Suppressor macrophage treated with lipopolysaccharide for 1 hour (primary cell): ENCODE measurements at places on chromosomes 16 and 17.

DNA sequence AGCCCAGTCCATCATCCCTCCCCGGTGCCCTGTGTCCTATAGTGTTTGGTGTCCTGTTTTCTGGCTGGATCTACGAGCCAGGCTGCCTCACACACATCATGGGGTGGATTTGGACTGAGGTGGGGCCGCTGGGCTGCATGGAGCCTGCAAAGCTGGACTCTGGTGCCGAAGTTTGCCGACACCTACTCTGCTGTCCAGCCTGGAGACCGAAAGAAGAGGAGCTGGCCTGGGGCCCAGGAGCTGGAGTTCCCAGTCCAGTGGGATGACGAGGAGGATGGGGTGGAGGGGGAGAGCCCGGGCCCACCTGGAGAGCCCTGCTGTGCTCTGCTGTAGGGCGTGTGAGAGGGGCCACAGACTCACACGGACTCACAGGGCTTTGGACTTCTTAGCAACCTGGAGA is 40.3 kb upstream of the ENPP7 start:
- DNase-seq: no peak

GRCh38 chr16:50408001-50408561 is 39.3 kb upstream of the BRD7 start:
- no peak for DNase-seq

- no peak for DNase-seq
Observed at GRCh38 chr17:27607521-27608091, 23.4 kb upstream of the LGALS9 start.

GRCh38 chr17:30557916-30558685 is 80.9 kb downstream of the GOSR1 start:
- DNase-seq: no peak

DNA sequence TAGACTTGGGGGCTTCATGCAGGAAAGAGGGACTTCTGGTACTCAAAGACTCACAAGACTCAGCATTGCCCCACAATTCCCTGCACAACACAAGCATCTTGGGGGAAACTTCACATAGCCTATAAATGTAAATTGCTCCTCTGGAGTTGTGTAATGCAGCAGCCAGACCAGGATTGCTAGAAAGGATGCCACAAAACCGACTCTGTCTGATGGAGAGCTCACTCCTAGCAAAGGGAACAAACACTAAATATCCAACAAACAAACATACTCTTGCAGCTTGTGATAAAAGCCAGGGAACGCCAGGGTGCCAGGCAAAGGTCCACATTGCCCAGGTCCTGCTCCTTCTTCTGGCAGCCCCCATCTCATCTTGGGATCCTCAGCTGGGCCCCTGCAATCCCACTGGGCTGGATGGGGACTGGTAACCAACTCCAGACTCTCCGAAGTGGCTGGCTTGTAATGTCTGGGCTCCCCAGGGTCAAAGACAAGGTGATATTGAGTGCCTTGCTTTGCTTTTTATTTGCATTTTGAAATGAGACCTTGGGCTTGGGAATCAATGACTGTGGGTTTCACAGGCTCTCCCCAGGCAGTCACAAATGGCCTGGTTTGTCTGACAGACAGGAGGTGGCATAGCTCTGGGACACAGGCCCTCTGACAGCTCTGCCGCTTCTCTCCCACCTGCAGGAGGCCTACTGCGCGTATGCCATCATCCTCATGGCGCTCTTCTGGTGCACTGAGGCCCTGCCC is 15.3 kb downstream of the SLC13A2 start:
- no peak for DNase-seq

GRCh38 chr17:44074911-44075285 is 4.4 kb downstream of the G6PC3 start:
- DNase-seq: no peak

- DNase-seq: no peak
Observed at GRCh38 chr16:67733734-67734470, 14.8 kb upstream of the GFOD2 start.

GRCh38 chr17:14321476-14321949 is 20.6 kb downstream of the HS3ST3B1 start:
- no peak for DNase-seq

DNA sequence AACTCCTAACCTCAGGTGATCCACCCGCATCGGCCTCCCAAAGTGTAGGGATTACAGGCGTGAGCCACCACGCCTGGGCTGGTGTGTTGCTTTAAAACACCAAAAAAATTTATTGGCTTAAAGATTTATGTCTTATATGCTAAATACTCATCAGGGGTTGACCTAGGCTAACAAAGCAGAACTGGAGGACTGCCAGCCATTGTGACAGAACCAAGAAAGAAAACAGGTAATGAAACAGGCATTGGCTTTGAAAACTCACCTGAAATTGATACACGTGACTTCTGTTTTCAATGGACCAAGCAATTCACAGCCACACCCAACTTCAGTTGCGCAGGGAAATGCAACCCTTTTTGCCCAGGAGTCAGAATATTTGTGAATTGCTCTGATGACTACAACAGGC is 4.9 kb upstream of the PHAF1 start:
- DNase-seq: peak; percentile 15

- DNase-seq: peak; percentile 88
Observed at GRCh38 chr16:46859719-46860152, 24.4 kb upstream of the GPT2 start.

DNA sequence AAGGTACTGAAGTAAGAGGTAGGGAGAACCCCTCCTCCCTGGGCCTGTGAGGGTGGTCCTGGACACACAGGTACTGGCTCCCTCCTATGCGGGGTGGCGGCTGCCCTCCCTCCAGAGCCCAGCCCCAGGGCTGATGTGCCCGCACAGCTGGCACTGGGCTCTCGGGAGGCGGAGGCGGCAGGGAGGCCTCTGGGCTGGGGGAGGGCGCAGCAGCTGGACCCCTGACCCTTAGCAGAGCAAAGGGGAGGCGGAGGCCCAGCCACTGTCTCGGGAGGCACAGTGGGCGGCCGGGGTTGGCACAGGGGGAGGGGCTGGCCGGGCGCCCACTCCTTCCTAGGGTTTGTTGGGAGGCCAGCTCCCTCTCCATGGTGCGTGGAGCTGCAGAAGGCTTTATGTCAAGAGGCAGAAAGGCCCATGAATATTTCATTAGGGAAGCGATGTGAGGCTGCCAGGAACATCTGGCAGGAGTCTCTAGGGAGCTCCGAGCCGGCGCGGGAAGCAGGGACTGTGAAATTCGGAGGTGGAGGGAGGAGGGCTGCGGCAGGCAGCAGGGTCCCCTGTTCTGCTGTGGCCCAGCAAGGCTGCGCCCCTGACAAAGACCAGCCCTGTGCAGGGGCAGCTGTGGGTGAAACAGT is 44.1 kb upstream of the ACSF3 start:
- DNase-seq: no peak

DNA sequence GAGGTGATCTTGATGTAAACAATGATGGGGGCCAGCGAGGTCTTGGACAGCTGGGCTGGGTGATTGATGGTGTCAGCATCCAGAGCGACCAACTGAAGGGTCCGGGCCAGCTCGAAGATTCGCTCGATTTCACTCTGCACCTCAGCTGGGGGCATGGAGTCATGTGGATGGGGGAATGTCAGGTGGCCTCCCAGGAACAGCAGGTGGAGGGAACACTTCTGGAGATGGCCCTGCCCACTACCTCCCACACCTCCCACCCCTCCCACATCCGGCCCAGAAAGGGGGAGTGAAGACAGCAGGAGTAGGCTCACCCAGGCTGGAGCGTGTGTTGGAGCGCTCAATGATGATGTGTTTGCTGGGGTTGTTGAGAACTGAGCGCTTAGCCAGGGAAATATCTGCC is 13.7 kb downstream of the CACNB1 start:
- no peak for DNase-seq

DNA sequence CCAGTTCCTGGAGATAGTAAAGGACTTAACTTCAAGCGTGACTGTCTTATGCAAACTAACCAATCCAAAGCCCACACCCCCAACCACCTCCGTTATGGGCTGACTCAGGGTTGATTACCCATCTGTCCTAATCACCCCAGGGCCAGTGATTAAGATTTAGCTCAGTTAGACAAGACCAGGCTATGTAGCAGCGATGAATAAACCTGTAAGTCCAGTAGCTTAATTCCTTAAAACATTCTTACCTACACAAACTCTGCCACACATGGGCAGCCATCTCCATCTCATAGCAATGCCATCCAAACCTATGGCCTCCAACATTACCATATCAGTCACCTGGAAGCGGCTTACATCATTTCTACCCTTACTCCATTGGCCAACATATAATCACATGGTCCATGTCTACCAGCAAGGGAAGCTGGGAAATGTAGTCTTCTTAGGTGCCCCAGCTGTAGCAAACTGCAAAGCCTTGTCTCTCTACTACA is 266.7 kb downstream of the SHISA9 start:
- no peak for DNase-seq

GRCh38 chr17:22503322-22503899 is 811.1 kb downstream of the KCNJ18 start:
- no peak for DNase-seq

- DNase-seq: no peak
Observed at GRCh38 chr16:71637398-71637797, 11.4 kb downstream of the MARVELD3 start.

DNA sequence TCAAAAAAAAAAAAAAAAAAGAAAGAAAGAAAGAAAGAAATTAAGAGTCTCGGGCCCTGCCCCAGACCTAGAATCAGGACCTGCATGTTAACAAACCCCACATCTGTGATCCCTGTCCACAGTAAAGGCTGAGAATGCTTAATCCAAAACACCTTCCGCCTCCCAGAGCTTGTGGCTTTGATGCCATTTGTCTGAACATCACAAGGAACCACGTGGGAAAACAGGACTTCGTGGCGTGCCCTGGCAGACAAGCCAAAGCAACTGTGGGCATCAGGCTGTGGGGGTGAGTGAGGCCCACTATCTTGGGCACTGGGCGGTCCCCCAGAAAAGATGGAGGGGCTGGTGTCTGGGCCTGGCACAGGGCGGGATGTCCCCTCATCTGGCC is 173.4 kb upstream of the CIBAR2 start:
- DNase-seq: no peak

- DNase-seq: no peak
Observed at GRCh38 chr16:87703071-87703470, 62.7 kb downstream of the KLHDC4 start.

- DNase-seq: no peak
Observed at GRCh38 chr16:81578076-81578475, 133.5 kb downstream of the CMIP start.

- DNase-seq: no peak
Observed at GRCh38 chr17:55706808-55707773, 15.6 kb downstream of the TMEM100 start.

DNA sequence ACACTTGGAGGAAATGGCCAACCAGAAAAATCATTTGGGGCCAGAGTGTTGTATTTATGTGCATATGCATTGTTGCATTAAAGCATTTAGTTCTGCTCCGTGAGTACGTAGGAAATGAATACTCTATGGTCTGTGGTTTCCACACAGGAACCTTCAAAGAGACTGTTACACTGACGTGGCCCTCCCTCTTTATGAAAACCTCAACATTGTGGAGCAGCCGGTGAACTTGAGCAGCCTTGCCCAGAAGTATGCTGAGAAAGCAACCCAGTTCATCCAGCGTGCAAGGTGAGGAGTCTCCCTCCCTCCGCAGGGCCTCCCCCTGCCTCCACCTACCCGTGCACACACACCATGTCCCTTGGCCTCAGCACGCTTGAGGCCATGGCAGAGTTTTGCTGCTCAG is 65.2 kb downstream of the ARSG start:
- peak; percentile 66 for DNase-seq

- DNase-seq: no peak
Observed at GRCh38 chr17:78793415-78793814, 11.3 kb upstream of the CYTH1 start.

- DNase-seq: peak; percentile 70
Observed at GRCh38 chr16:17921357-17921978, 415.1 kb downstream of the NPIPA8 start.

DNA sequence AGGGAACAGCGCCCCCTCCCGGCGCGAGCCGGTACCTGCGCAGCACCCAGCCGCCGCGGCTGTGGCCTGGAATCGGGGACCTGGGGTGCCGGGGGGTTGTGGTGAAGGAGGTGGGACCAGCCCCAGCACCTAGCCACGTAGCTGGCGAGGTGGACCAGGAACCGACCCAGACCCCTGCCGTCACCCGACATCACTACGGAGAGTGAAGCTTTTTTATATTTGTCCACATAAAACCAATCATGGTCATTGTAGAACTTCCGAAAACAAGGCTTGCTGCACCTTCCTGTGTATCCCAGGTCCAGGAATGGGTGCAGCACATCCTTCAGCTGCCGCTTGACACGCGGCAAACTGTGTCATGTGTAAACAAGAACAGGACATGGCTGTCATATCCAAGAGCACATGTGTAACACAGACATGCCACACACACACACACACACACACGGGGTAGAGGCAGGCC is 1.3 kb downstream of the HBQ1 start:
- no peak for DNase-seq

DNA sequence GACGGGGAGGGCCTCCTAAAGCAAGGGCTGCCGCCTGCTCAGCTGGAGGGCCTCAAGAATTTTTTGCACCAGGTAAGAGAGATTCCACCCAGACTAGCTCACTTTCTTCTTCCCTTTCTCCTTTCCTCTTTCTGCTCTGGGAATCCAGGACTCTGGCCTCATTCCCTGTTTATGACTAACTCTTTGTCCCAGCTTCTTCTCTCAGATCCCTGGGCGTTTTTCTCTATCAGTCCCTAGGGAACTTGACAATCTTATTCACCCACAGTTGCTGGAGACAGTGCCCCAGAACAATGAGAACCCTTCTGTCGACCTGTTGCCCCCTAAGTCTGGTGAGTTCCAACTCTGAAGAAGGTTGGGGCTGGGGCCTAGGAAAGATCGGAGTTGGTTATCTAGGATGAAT is 15.6 kb downstream of the CNTROB start:
- DNase-seq: no peak

DNA sequence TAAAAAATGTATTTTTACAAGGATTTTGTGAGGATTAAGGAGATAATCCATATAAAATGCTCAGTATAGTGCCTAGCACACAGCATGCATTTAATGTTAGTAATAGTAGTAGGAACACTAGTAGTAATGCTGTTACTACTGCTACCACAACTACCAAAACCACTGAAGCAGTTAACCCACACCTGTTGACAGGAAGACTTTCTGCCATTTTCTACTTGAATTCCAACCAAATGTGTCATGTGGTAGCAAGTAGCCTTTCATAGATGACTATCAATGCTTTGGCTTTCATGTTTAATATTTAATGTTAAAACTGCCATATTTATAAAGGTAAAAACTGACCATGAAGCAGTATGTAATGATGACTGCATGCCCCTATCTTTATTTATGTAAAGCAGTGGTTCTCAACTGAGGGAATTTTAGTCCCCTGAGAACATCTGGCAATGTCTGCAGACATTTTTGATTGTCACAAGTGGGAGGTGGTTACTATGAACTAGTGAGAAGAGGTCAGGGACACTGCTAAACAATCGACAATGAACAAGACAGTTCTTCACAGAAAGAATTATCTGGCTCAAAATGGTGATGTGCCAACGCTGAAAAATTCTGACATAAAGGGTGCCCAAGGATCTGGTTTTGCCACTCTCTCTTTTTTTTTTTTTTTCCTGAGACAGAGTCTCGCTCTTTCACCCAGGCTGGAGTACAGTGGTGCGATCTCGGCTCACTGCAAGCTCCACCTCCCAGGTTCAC is 89.4 kb downstream of the ITFG1 start:
- DNase-seq: no peak

DNA sequence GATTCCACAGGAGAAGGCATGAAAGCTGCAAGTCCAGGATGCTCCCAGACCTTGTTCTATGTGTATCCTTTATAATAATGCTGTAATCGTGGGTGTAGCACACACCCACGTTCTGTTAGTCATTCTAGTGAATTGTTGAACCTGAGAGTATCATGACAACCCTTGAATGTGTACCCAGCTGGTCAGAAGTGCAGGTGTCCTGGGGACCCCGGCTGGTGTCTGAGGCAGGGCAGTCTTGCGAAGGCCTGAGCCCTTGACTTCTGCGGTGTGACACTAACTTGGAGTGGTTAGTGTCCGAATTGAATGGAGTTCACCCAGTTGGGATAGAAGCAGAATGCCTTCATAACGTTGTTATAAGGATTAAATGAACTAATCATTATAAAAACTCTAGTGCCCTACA is 218.0 kb upstream of the TNRC6C start:
- no peak for DNase-seq
